ENCODE measurements at places on chromosomes 5 and 9.

DNA sequence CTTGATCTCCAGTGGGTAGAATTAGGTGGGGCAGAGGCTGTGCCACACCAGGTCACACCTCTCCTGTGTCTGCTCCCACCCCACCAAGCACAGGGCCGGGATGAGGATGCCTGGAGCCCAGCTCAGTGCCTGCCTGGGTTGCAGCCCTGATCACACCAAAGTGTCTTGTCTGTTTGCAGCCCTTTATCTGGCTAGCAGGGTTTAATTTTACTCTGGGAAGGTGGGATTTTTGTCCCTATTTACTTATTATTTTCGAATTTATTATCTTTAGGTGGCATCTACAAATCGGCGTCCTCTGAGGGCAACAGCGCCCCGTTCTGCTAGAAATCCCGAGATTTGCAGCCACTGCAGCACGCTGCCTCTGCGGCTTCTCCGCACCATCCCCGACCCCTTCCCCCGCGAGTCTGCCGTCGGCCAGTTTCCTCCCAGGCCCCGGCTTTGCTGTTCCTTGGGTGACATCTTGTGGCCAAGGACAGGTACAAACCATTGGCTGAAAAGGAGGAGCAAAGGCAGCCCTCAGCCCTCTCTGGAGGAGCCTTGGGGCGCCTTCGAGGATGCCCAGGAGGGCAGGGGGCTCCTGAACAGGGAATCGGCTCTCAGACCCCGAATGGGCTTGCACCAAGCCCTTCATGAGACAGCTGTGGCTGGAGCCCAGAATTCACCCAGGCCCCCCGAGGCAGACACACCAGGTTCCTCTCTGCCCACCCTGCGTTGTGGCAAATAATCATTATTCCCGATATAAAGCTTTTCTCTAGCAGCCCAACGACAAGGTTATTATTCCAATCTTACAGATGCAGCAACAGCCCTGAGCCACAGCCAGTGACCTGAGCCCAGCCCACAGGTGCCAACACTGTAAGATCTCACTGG lies 113.0 kb downstream of the GAPVD1 start:
- peak; percentile 69 for DNase-seq

GRCh38 chr9:82334286-82334685 lies 345.7 kb downstream of the SPATA31D1 start:
- no peak for DNase-seq

- no peak for DNase-seq
These were observed 66.1 kb downstream of the FBXL17 start for GRCh38 chr5:108315829-108316228.

DNA sequence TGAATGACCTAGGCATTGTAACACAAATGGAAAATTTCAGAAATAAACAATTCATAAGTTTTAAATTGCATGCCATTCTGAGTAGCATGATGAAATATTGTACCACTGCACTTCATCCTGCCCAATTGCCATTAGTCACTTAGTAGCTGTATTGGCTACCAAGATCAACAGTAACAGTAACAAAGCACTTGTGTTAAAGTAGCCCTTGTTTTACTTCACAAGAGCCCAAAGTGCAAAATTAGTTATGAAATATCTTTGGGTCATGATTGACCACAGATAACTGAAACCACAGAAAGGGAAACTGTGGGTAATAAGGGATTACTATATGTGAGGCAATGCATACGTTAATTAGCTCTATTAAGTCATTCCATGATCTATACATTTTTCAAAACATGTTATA lies 33.3 kb upstream of the RORB start:
- DNase-seq = no peak

DNA sequence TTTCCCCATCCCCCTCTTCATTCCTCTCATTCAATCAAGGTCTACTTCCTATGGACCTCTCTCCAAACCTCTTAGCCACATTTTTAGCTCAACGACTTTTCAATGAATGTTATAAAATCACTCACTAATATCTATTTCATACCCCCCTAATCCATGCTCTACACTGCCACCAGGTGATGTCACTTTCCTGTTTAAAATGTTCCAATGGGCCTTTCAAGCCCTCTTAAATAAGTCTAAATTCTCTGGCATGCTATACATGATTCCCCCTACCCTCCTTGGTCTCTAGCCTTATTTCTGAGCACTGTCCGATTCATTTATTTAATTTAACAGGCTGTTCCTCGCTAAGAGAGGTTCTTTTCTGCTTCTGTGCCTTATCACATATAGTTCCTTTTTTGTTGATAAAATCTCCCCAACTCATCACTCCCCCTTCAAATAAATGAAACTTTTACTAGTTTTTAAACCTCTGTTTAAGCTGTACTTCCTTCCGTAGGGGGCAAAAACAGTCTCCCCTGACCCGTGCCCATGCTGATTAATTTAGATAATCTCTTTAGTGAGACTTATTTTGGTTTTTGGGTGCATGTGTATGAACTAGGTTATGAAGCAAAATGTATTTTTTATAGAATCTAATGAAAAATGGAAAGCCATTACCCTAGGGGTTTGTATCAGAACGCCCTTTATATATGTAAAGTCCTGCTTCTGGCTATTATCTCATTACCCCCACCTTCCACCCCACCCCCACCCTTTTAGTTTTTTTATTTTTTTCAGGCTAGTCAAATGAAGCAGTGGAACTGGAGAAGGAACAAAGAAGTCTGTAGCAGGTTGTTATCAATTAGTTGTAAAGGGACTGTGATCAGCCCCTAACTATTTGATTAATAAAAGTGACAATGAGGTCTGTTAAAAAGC lies 9.0 kb downstream of the ABHD17B start:
- no peak for DNase-seq

- DNase-seq = no peak
These were observed 4.5 kb downstream of the ANKS6 start for GRCh38 chr9:98791608-98792490.

- DNase-seq = no peak
These were observed 10.5 kb upstream of the S1PR3 start for GRCh38 chr9:88980740-88981203.

- no peak for DNase-seq
These were observed 12.8 kb downstream of the TRAF1 start for GRCh38 chr9:120913647-120914264.

- DNase-seq = peak; percentile 68
These were observed 3.2 kb upstream of the NFX1 start for GRCh38 chr9:33287087-33287490.

DNA sequence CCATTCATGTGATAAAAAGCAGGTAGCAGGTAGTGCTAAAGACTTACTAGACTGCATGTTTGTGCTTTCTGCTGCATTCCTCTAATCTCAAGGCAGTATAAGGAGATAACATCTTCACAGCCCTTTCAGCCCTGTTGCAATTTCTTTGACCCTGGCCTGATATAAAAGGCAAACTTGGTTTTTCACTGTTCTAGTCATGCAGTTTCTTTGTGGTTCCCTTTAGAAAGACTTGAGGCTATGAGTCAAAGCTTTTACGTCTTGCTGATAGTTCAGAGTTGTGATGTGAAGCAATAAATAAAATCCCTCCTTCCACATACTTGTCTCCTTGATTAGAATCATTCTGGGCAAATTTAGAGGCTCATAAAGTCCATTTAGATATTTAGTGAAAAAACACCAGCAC lies 88.6 kb upstream of the CDKN2B start:
- DNase-seq = no peak

DNA sequence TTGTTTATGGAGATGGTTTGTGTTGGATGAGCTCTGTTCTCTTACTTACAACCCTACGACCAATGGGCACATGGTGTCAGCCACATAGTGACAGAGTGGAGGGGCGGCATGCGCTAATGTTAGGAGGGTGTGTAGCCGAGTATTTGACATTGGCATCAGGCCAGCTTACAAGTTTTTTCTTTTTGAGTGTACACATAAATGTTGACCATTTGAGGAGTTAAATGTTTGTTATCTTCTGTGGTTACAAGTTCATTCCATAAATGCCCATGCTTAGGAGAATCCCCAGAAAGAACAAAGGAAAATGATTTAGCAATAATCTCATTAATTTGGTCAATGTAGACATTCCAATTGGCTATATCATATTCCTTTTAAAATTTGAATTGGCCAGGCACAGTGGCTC lies 180.1 kb upstream of the ELL2 start:
- no peak for DNase-seq

DNA sequence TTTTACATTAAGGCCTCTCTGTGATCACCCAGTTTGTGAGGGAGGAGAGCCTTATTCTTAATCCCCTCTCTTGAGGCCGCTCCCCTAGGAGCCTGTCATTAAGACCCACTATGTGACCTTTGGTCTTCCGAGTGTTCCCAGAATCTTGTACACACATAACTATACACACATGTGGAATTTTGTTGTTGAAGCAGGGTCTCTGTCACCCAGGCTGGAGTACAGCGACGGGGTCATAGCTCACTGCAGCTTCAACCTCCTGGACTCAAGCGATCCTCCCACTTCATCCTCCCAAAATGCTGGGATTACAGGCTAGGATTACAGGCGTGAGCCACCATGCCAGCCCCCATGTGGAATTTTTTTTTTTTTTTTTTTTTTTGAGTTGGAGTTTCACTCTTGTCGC lies 14.8 kb upstream of the PHYHD1 start:
- DNase-seq = no peak

- no peak for DNase-seq
These were observed 73.1 kb downstream of the FOXB2 start for GRCh38 chr9:77092536-77092935.

- no peak for DNase-seq
These were observed 2395.6 kb upstream of the C9orf72 start for GRCh38 chr9:29968831-29969230.

DNA sequence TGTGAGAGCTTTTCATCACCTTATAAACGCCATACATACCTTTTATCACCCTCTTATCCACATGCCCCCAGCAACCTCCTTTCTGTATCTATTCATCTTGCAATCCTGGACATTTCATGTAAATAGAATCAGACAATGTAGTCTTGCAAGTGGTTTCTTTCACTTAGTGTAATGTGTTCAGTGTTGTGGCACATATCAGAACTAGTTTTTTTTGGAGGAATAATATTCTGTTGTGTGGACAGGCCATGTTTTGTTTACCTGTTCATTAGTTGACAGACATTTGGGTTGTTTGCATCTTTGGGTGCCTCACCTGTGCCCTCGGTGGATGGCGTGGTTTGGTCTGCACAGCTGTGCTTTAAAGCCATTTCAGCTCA lies 1.3 kb downstream of the SQSTM1 start:
- peak; percentile 12 for DNase-seq

DNA sequence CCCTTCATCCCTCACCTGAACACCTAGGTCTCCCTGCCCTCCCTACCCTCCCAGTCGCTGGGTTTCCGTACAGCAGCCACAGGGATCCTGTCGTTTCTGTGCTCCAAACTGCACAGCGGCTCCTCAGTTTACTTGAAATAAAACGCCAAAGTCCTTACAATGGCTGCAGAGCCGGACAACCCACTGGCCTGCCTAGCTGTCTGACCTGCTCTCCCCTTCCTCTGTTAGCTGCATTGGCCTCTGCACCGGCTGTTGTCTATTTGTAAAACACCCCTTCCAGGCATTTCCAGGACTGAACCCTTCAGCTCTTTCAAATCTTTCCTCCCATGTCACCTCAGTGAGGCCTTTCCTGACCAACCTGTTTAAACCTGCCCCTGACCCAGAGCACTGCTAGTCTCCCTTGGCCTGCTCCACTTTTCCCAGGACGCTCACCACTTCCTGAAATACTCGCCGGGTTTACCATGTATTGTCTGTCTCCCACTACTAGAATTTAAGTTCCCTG lies 9.1 kb upstream of the MGAT1 start:
- DNase-seq = no peak

DNA sequence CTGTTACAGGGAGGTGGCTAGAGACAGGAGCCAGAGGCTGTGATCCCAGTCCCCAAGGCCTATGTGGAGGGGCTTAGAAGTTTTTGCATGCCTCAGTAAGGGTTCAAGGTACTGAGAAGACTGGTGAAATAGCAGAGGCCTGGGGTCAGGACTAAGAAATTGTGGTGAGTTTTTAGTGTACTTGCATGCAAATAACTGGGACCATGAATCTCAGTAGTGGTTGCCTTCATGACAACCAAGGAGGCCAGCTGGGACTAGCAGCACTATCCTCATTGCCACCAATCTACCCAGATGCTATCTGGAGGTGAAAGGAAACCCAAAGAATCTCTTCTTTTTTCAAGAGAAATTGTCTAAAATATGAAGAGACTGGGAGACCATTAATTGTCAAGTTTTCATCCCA lies 395.1 kb downstream of the CETN3 start:
- no peak for DNase-seq

DNA sequence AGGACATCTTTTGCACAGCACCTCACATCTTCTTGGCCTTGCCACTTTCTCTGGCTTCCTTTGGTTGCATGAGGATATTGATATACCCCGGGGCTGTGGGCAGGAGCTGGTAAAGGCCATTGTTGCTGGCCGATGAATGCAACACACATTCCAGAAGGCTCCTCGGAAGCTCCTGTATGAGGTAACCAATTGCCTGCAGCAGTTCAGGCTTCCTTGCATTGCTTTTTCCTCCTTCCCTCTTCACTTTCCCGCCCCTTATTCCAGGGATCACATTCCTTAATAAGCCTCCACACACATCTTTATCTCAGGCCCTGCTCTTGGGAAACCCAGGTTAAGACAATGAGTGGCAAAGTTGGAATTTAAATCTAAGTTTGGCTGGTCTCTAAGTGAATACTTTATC lies 505.4 kb upstream of the CLINT1 start:
- no peak for DNase-seq

- peak; percentile 5 for DNase-seq
These were observed 77.1 kb upstream of the SUSD1 start for GRCh38 chr9:112252194-112252593.

GRCh38 chr9:85859765-85860164 lies 81.2 kb upstream of the NAA35 start:
- DNase-seq = no peak

DNA sequence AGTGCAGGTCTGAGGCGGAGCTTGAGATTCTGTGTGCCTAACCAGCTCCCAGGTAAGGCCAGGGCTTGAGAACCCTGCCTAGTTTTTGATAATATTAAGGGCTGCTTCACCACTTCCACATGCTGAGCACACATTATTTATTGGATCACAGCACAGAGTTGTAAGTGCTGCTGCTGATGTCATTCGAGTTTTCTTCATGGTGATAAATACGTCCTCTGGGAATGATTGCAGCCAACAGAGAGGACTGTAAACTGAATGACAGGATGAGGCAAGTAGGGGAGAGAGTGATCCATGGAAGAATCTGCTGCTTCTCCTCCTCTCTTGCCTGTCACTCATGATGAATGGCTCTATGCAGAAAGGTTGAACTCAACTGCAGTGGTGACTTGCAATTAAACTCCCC lies 77.9 kb upstream of the VPS13A start:
- no peak for DNase-seq

DNA sequence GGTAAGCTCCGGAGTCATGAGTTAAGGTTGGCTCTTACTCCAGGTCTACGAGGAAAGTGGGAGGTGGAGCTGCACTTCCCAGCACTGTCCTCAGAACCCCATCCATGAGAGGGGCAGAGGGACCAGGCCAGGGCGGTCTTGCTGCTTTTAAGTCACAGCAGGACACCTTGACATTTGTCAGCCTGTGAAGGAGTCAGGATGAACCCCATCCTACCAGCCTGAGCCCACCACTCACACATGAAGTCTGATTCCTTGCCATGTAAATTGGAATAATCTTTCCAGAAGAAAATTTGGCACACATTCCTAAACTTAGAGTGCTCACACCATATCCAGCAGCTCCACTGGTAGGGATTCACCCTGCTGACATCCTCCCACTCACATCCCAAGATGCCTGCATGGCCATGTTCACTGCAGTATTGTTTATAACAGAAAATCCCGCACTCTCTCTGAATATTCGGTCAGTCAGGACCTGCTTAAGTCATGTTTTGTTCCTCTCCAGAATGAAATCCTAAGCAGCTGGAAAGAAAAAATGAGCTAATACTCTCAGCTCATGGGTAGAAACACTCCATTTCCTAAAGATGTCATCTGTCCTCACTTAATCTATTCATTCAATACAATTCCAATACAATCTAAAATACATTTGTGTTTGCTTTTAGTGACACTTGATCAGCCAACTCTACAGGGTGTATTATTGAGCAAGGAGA lies 79.3 kb upstream of the COL5A1 start:
- no peak for DNase-seq
